Stimulated activated CD8-positive, alpha-beta memory T cell treated with anti-CD3 and anti-CD28 coated beads, Interleukin-4, amount 100 ng/mL, for 1 hour (primary cell): ENCODE measurements at places on chromosomes 4 and X.

- DNase-seq = no peak
Measured at GRCh38 chr4:71230271-71231128, 108.3 kb upstream of the SLC4A4 start.

- no peak for DNase-seq
Measured at GRCh38 chr4:182177166-182177565, 66.0 kb upstream of the TENM3 start.

DNA sequence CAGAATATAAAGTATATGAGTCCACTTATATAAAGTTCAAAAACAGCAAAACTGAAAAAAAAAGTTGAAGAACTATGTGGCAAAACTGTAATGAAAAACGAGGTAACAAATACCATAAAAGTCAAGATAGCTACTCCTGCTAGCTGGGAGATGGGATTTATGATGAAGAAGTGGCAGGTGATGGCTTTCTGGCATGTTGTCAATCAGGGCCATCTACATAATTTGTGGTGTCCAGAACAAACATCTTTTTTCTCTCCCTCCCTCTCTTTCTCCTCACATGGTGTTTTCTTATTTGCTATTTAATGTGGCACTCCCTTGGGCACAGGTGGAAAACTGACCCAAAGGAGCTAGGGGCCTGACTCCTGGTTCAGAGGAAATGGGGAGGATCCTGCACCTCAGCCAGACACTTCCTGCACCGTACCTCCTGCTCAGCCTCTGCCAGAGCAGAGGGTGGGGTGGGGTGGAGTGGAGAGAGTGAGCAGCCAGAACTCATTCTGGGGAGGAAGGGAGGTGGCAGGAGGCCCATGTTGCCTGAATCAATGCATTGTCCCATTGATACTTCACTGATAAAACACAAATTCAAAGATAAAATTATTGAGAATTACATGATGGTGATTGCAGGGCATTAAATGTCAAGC lies 5.3 kb upstream of the SAP30 start:
- no peak for DNase-seq

DNA sequence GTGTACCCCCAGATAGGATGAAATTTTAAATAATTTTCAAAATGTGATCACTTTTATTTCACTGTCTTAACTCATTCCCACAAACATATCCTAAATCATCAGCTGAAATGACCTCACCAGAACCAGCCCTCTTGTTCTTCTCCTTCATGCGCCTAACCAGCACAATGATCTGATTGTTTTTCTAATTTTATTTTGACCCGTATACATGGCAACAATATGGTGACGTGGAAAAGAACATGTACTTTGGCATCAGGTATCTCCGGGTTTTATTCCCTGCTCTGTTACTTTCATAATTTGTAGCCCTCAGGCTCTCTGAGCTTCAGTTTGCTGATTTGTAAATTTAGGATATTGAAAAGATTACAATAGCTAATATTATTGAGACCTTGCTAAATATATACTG lies 562.4 kb upstream of the ZFP42 start:
- DNase-seq = no peak

- DNase-seq = no peak
Measured at GRCh38 chr4:8275548-8275910, 6.0 kb downstream of the HTRA3 start.

- DNase-seq = no peak
Measured at GRCh38 chr4:3046162-3046561, 28.2 kb downstream of the HTT-AS start.

DNA sequence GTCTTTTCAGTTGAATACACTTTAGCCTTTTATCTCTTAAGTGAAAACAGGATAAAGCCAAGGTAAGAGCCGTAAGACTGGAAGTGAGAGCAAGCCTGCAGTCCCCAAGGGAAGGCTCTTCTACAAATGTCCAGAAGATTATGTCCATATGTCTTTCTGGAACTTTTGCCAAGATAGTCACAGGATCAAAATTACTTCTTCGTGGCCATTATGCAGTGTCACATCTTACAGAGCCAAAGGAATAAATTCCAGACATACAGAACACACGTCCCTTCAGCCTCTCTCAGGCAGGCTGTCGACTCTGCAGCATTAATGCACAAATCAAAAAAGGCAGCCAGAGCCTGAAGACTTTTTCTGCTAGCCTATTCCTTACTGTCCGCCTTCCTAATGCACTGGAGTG lies 10.9 kb upstream of the GATB start:
- no peak for DNase-seq
